ENCODE measurements at places on chromosomes 11 and 22. TPM values are rescaled to one million over a fixed set of nuclear protein-coding genes. Genes with fewer than 3 reads are reported as not detected.

DNA sequence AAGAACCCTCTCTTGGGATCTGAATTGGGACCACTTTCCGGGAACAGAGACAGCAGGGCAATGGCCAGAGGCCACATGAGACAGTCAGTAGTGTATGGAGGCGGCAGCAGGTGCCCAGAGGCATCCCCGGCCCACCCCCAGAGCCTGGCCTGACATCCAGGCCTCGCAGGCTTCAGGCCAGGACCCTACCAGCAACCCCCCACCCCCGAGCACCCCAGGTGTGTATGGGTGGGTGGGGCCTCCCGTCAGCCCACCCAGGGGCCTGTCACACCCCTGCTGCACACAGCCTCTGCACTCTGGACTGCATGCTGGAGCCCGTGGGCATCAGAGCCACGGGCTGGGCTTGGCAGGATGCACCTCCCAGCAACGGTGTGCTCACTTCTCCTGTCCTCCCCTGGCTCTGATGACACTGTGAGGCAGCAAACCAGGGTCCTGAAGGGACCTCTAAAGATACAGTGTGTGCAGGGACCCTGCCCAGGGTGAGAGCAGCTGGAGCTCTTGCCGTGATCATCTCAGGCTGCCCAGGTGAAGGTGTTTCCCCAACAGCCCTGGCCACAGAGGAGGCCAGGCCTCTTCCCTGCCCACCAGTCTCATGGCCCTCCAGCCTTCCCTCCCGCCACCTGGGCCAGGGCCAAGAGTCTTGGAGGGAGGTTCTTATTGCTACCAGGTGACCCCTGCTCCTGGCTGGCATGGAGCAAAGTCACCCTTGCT lies 88.8 kb upstream of the SEPTIN5 start:
- no peak for DNase-seq

The OR2D2 gene
- 4.8 TPM for total RNA-seq

The VPREB1 gene
- total RNA-seq = not detected

GRCh38 chr22:31340360-31340759 lies 5.8 kb downstream of the PATZ1 start:
- DNase-seq = no peak

DNA sequence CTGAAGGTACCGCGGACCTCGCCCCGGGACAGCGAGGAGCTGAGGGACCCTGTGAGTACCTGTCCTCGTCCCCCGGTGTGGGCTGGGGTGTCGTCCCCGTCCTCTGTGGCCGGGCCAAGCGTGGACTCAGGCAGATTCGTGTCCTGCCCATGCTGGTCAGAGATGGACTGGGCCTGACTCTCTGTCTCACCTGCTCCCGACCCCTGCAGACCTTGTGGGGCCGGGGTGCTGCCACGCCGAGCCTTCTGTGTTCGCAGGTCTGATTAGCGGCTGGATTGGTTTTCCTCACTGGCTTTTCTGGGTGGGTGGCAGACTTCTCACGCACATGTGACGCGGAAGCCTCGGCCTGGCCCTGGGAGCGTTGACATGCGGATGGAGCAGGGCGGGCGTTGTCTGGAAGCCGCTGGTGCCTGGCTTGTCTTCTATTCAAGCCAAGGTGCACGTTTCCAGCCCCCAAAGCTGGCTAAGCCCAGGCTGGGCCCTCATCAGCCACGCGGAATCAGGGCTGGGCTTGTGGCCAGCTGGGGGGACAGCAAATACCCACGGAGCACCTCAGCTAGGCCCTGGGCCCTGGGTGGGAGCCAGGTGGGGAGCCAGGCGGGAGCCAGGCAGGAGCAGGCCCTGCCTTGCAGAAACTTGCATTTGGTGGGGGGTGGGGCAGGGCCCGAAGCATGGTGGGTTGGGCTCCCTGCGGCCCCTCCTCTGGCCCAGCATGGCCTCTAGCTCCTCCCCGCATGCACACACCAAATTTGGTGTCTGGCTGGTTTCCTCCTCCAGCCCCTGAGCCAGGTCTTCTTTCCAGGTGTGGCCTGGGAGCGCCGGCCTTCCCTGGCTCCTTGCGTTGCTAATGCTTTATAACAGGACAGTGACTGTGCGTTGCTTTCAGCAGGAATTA lies 7.0 kb downstream of the GRAMD4 start:
- no peak for DNase-seq

The UPK3A gene
- total RNA-seq = not detected

DNA sequence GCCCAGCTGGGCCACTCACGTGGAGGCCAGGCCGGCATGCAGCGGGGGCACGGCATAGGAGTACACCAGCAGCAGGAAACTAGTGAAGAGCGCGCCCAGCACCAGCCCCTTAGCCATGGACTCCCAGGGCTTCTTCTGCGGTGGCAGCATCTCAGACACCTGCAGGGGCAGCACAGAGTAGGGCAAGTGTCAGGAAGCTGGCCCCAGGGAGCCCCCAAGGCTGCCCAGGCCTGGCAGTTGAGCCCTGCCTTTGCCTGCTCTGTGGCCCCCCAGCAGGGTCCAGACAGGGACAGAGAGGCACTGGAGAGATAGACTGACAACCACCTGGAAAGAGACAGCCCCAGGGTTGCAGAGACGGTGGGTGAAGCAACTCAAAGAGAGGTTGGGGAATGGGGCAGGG lies 10.7 kb upstream of the SEC14L6 start:
- no peak for DNase-seq

DNA sequence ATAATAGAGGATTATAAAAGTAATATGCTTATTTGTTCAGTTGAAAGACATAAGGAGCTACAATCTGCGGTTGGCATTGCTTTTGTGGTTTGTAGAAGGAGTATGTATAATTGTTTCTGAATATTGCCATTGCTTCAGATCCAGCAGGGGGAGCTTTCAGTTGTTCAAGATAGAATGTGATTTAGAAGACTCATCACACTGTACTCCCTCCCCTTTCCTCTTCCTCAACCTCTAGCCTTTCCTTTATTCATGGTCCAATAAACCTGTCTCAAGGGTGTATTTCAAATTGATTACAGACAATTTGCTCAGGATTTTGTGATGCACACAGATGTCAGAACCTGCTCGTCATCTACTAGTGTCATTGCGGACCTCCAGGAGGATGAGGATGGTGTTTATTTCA lies 9.8 kb downstream of the PRMT3 start:
- DNase-seq = no peak

DNA sequence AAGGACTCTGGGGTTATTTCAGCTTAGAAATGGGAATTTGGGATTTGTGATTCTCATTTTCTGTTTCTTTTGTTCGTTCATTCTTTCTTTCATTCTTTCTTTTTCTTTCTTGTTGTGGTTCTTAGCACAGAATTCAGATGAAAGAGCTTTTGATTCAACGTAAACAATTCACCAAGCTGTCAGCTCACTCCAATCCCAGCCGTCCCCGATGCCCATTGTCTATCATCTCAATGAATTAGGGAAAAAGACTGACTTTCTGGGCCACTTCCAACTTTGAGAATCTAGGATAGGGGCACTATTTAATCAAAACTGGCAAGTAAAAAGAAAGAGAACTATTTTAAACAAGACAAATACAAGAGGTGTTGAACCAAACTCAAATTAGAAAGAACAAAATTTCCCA lies 25.1 kb upstream of the TMA7B start:
- no peak for DNase-seq

The SMC1B gene
- total RNA-seq = not detected

The AQP11 gene
- 6.5 TPM for total RNA-seq

DNA sequence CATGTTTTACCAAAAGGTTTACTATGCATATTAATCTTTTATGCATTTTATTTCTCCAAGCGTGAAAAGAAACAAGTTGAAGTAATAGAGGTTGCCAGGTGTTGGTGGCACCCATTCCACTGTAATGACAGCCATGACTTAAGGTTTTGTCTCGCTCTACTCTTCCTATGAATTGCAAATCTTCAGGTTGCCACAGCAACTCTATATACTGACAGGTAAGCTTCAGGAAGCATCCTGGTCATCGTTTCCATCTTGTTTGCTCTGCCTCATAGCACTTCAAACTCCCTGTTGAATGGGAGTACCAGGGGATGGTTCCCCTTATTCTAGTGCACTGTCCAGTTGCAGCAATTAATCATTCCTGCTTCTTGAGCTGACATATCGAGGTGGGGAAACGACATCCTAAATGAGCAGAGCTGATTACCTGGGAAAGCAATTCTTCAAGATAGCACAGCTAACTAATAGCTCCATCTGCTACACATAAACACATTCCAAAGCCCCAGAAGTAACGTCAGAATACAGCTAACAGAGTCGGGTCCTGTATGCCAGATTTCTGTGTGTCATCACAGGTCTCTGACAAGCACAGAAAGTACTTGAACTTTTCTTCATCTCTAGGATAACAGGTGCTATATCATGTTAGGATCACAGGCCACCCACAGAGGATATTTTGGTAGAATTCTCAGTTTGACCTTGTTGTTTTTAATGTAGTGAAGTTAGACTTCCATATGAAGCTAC lies 80.3 kb downstream of the CADM1 start:
- no peak for DNase-seq

The OVCH2 gene
- not detected for total RNA-seq

- DNase-seq = no peak
Observed at GRCh38 chr11:7383406-7383805, 101.9 kb upstream of the OLFML1 start.

The CD3E gene
- not detected for total RNA-seq

- no peak for DNase-seq
Observed at GRCh38 chr11:95556011-95556341, 233.6 kb downstream of the FAM76B start.

GRCh38 chr11:8813658-8814057 lies 97.3 kb upstream of the AKIP1 start:
- DNase-seq = peak; percentile 69

The TNNT3 gene
- total RNA-seq = 0.64 TPM

DNA sequence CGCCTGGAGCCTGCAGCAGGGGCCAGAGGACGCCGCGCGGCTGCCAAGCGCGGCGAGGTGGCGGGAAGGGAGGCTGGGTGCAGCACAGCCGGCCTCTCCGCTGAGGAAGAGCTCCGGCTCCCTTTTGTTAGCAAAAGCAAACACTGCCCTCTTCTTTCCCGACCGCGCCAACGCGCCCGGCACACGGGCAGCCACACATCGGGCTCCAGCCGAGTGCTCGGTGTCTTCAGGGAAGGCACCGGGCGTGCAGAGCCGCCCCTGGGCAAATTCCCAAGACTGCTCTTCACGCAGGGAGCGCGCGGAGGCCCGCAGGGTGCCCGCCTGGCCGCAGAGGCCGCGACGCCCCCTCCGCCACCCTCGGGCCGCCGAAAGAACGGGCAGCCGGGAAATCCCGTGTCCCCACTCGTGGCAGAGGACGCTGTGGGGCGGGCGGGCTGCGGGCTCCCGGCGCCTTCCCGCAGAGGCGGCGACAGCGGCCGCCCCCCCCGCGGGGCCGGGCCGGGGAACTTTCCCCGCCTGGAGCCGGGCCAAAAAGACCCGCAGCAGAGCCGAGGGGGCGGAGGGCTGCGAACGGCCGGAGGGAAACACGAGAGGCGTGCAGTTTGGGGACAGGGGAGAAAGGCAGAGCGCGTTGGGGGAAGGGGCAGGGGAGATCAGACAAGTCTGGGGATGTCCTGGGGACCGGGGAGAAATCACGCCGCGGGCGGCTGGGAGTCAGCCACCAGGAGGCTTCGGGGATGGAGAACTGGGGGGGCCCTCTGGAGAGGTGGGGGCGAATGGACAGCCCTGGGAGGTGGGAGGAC lies 931 bp downstream of the CADM1 start:
- DNase-seq = peak; percentile 76

The UBQLN3 gene
- 0.45 TPM for total RNA-seq

GRCh38 chr11:93295921-93296575 lies 34.5 kb upstream of the DEUP1 start:
- DNase-seq = no peak

The ART5 gene
- total RNA-seq = not detected

DNA sequence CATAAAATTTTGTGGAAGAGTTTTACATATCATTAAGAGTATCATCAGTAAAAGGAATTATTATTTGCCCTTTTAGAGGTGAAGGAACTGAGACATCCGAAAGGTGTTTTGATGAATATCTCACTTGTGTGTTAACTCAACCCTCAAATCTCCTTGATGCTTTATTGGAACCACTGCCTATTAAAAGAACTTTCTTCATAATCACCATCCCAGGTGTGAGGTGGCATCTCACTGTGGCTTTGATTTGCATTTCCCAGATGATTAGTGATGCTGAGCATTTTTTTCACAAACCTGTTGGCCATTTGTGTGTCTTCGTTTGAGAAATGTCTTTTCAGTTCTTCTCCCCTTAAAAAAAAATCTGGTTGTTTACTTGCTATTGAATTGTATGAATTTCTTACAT lies 134.0 kb upstream of the SYN3 start:
- no peak for DNase-seq

The PGGHG gene
- 1.6 TPM for total RNA-seq

- no peak for DNase-seq
Observed at GRCh38 chr11:18371279-18371678, 23.1 kb upstream of the LDHA start.

- DNase-seq = no peak
Observed at GRCh38 chr22:25488244-25489020, 76.0 kb upstream of the GRK3 start.

- no peak for DNase-seq
Observed at GRCh38 chr11:103700622-103701021, 335.8 kb upstream of the DDI1 start.

- DNase-seq = no peak
Observed at GRCh38 chr11:75462117-75462653, 29.2 kb upstream of the KLHL35 start.

GRCh38 chr11:86873573-86874083 lies 73.3 kb downstream of the PRSS23 start:
- DNase-seq = no peak

The ARL14EP gene
- total RNA-seq = 48.4 TPM

- no peak for DNase-seq
Observed at GRCh38 chr11:28476864-28477263, 368.7 kb downstream of the METTL15 start.

DNA sequence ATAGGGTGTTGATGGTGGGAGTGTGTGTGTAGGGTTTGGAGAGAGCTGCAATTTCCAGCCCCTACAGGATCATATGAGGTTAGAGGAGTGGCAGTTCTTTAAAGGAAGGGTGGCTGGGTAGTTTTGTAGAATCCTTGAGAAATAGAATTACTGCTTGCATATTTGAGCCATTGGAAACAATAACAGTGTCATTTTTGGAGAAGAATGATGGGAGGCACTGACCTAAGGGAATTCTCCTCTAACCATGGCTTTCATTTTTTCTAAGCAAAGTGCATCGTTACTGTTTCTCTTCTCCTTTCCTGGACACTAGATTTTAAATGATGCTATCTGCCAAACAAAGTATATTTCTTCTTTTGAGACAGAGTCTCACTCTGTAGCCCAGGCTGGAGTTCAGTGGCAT lies 66.9 kb upstream of the RRM1 start:
- DNase-seq = no peak

- DNase-seq = peak; percentile 60
Observed at GRCh38 chr11:92765965-92766371, 203.5 kb upstream of the MTNR1B start.
